ENCODE measurements at places on chromosomes 2 and 18. TPM values are rescaled to one million over a fixed set of nuclear protein-coding genes. Genes with fewer than 3 reads are reported as not detected.

- peaks cover 6% of the 10 kb centered on the region for H3K4me1 ChIP-seq
- H3K27me3 ChIP-seq: no peaks in the 10 kb centered on the region
- DNase-seq: no peak
- H3K4me3 ChIP-seq: no peak overlapping the region
- no peak overlapping the region for H3K27ac ChIP-seq
Measured at GRCh38 chr2:6771634-6772611, 93.8 kb downstream of the CMPK2 start.

DNA sequence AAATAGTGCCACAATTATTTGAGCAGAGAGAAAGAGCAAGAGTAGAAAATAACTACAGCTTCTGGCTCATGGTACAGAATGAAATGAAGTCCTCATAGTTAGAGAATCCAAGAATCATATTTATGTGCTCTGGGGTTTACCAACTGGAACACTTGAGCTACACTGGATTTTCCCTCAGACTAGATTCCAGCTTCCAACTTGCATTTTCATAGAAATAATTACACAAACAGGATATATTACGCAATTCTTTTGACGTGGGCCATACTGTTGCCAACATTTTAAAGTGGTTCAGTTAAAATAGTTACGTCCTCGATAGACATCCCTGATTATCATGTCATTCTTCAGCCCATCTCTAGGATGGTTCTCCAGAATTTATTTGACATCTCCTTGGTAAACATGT, 129.2 kb downstream of the ETAA1 start:
- H3K27me3 ChIP-seq: no peaks in the 10 kb centered on the region
- H3K4me3 ChIP-seq: no peak overlapping the region
- H3K4me1 ChIP-seq: no peaks in the 10 kb centered on the region
- DNase-seq: no peak

DNA sequence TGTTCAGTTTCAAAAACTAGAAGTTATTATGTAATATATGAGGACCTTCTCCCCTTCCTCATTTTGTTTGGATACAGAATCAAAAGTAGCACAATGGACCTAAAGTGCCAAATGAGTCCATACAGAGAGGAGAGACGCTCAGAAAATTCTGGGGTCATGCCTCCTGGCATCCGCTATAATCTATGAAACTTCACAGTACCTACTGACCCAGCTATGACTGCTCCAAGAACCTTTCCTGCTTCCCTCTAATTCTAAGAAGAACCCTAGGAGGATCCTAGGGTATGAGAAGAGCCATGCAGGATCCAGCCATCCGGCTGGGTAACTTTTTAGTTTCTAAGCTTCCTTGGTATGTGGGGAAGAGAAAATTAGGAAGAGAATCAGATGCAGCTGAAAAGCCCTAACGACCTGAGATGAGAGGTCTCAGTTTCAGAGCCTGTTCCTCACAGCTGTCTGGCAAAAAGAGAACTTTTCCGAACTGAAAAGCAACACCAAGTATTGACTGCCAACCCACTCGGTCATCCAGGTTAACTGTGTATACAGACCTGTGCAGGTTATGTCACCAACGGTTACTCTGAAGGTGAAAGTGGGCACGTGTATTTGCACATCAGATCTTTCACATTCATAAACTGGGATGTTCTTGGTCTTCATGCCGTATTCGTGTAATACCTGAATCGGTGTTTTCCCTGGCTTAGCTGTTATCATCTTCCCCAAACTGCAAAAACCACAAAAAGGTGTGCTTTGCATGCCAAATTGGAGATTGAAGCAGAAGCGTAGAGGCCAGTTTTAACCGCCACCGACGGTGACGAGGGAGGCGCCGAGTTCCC, 1.1 kb downstream of the PRKRA start:
- peaks cover 32% of the 10 kb centered on the region for H3K4me1 ChIP-seq
- peaks cover 29% of the 10 kb centered on the region for H3K36me3 ChIP-seq
- no peak for DNase-seq
- H3K27ac ChIP-seq: peak overlapping the region; percentile 98
- H3K27me3 ChIP-seq: no peaks in the 10 kb centered on the region
- H3K4me3 ChIP-seq: peak overlapping the region; percentile 83

- no peaks in the 10 kb centered on the region for H3K36me3 ChIP-seq
- no peaks in the 10 kb centered on the region for H3K4me1 ChIP-seq
- H3K27ac ChIP-seq: no peak overlapping the region
- no peak for DNase-seq
Measured at GRCh38 chr2:189218236-189218635, 38.7 kb upstream of the COL5A2 start.

DNA sequence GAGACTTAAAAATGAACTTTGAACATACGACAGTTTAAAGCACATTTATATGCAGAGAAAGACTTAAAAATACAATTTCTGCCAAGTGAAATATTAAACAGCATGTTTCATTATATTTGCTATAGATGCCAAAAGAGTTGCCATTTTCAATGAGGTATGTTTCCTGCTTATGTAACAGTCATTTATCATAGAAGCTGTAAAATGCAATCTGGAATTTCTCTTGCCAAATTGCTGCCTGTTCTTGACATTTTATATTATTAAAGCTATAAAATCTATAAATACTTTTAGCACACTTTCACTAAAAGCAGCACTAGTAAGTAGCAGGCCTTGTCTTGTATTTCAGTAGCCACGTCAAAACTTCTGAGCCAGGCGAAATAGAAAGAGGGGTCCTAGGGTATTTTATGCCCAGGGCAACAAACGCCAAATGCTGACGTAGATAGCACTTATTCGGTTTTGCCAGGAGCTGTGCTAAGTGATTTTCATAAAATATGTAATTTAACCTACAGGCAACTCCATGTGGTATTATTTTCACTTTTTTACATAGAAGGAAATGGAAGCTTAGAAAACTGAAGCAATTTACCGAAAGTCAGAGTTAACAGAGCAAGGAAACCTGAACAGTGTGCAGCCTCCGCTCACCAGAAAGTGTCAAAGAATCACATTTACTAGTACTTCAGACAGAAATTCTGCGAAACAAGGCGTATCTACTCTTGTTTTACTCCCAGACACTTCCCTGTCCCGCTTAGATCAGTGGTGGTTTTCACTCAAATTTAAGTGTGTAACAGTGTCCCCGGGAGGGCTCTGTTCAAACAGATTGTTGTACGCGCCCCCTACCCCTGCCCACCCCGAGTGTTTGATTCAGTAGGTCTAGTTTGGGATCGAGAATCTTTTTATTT, 1.2 kb upstream of the CYP20A1 start:
- no peak for DNase-seq
- peaks cover 32% of the 10 kb centered on the region for H3K4me1 ChIP-seq
- H3K27me3 ChIP-seq: no peaks in the 10 kb centered on the region
- H3K27ac ChIP-seq: peak overlapping the region; percentile 97

DNA sequence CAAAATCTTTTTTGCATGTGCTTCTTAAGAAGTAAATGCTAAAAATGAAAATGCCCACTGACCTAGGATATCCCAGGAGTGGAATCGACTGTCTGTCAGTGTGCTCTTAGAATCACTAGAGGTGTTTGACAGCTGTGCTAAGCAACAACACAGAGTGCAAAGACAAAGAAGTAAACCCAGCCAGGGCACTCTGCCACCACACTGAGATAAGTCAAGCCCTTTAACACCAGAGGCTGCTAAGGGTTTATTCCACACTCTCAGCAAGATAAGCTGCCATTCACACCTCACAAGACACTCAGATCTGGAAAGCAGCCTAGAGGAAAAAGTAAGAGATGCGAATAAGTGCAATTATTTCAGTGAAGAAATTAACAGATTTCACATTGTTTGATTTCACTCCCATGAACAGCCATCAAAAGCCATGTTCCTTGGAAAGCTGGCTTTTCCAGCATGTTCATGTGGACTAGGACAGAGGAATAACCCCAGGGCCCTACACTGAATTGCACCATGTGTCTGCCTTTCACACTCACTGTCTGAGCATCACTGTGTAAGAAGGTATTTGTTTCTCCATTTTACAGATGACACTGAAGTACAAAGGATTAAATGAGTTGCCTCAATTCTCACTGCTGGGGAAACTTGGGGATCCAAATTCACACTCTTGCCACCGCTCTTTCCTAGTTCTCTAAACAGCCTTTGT, 6.0 kb upstream of the BMP10 start:
- no peaks in the 10 kb centered on the region for H3K27me3 ChIP-seq
- no peaks in the 10 kb centered on the region for H3K36me3 ChIP-seq
- no peaks in the 10 kb centered on the region for H3K4me1 ChIP-seq
- H3K27ac ChIP-seq: no peak overlapping the region
- H3K4me3 ChIP-seq: no peak overlapping the region

Gene DNAH6
- 0.13 TPM for total RNA-seq

Gene LRRTM1
- total RNA-seq: 0.83 TPM

DNA sequence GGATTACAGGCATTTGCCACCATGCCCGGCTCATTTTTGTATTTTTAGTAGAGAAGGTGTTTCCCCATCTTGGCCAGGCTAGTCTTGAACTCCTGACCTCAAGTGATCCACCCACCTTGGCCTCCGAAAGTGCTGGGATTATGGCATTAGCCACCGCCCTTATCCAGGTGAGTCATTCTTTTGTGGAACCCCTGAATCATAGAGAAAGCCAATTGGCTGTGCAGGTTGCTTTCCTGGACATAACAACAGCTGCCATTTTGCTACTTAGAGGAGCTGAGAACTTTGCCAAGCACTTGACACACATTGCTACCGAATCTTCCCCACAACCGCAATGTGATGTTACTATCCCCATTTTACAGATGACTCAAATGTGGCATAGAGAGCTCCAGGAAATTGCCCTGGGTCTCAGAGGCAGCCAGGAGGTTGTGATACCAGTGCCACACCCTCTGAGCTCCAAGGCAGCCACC, 36.0 kb downstream of the SETBP1 start:
- H3K4me1 ChIP-seq: peaks cover 42% of the 10 kb centered on the region
- DNase-seq: no peak
- H3K27me3 ChIP-seq: no peaks in the 10 kb centered on the region
- no peak overlapping the region for H3K4me3 ChIP-seq
- H3K27ac ChIP-seq: no peak overlapping the region

DNA sequence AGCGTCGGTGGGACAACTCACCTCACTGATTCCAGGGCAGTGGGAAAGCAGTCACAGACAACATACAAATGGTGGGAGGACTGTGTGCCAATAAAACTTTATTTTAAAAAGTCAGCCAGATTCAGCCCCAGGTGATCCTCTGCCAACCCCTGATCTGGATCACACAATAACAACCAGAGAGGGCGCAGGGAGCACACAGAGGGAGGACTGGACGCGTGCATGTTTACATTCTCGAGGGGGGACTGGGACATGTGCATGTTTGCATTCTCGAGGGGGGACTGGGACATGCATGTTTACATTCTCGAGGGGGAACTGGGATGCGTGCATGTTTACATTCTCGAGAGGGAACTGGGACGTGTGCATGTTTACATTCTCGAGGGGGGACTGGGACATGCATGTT, 209.5 kb downstream of the NDUFA10 start:
- H3K4me3 ChIP-seq: no peak overlapping the region
- H3K27me3 ChIP-seq: no peaks in the 10 kb centered on the region
- peak overlapping the region; percentile 94 for H3K27ac ChIP-seq
- peaks cover 7% of the 10 kb centered on the region for H3K4me1 ChIP-seq

Gene ANO7
- total RNA-seq: 0.32 TPM

Measured in esophagus muscularis mucosa (tissue), 4 donors.